ENCODE measurements at places on chromosomes 11 and 22.

GRCh38 chr11:120296554-120296953, 28.5 kb upstream of the TLCD5 start:
- DNase-seq = no peak

DNA sequence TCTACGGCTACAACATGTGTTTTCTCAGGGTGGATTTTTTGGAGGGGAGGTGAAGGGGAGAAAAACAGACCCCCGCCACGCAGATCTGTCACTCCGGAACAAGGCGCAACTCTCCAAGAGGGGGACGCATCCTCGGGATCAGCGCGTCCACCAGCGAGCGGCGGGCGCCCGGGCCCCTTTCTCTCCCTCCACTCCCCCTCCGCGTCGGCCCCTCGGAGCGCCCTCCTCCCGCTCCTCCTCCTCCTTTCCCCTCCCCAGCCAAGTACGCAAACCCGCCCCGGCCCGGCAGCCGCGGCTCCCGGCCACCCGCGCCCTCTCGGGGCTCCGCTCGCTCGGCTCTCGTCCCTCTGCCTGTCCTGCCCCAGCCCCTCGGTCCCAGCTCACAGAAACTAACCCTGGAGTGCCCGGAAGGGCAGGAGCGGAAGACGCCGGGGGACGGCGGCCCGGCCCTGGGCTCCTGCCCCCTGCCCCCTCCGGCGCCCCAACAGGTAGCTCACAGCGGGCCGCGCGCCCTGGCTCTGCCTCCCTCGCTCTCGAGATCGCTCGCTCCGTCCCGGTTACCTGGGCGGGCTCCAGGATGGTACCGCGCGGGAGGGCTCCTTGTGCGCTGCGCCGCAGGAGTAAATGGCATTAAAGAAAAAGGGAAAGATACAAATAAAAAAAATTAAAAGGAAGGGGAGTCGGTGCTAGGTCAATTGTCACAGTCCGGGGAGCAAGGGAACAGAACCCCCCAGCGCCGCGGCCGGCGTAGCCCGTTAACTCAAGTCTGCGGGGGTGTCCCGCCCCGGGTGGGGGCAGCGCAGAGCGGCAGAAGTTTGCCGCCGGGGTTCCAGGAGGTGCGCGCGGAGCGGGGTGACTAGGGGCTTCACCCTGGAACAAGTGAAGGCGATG, 131.4 kb upstream of the C11orf58 start:
- DNase-seq = no peak

- DNase-seq = no peak
These were observed 51.4 kb downstream of the SHISAL1 start for GRCh38 chr22:44261164-44261860.

GRCh38 chr11:27514076-27514475, 7.5 kb upstream of the LIN7C start:
- DNase-seq = no peak
